ENCODE measurements at places on chromosomes 7 and 10.

DNA sequence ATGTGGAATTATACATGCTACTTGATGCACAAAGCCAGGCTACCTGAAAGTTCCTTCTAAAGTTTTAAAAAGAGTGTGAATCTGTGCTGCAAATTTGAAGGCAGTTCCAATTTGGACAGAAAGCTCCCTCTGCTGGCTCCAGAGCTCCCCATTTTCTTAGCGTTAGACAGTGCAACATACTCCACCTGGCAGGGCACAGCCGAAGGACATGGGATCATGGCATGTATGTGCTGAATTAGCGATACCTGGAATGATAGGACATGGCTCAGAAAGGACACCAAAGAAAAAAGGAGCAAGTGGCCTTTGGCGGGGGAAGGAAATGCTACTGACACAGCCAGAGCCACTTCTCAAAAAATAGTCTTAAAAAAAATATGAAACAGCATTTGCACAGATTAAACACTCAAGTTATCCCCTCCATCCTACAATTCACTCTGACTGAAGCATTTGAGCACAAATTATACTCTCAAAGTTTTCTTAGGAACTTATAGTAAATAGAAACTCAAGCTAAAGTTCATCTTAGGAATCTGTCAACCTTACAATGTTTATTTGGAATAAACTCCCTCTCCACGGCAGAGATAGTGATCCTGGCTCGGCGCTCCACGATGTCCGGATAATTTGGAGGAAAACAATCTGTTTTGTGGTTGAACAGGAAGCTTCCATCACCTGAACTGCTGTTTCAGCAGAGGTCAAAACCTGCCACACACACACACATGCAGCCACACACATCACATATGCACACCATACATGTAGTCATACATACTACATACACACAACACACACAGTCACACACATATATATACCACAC lies 80.0 kb downstream of the C7orf25 start:
- DNase-seq: no peak

GRCh38 chr7:139596626-139597025 lies 73.1 kb downstream of the CLEC2L start:
- DNase-seq: no peak

DNA sequence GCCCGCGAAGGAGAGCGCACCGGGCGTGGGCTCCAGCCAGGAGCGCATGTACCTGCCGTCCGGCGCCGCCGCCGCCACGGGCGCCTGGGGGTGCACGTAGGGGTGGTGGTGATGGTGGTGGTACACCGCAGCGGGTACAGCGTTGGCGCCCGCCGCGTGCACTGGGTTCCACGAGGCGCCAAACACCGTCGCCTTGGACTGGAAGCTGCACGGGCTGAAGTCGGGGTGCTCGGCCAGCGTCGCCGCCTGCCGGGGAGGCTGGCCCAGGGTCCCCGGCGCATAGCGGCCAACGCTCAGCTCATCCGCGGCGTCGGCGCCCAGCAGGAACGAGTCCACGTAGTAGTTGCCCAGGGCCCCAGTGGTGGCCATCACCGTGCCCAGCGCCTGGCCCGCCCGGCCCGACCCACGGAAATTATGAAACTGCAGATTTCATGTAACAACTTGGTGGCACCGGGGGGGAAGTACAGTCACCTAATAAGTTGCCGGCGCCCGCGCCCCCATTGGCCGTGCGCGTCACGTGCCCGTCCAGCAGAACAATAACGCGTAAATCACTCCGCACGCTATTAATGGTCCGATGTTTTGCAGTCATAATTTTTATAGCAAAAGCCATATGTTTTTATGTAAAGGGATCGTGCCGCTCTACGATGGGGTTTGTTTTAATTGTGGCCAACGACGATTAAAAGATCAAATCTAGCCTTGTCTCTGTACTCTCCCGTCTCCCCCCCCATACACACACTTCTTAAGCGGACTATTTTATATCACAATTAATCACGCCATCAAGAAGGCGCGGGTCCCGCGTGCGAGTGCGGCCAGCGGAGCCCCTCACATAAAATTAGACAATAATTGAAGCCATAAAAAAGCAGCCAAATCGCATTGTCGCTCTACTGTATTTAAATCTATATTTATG lies at the start of gene HOXA9:
HOXA9 (minus strand) TSS at position 449 of the 907 bp plus-strand sequence; CDS start at position 369, 80 bp downstream.
- DNase-seq: no peak

- no peak for DNase-seq
These were observed 94.0 kb downstream of the GRK5 start for GRCh38 chr10:119301397-119301796.

DNA sequence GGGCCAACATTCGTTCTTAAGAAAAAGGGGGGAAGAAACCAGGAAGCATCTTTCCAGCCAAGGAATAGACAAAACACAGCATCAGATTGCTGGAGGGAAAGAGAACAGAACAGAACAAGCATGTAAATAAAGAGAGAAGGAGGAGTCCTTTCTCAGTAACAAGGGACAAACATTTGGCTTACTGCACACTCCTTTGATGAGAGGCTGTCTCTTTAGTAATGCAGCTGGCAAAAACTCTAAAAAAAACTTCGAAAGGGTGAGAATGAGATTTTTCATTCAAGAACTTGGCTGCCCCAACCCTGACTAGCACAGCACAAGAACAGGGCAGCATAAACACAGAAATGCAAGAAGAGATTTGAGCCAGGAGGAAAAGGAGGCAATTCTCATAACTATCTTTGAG lies 38.9 kb upstream of the IL6 start:
- DNase-seq: no peak

DNA sequence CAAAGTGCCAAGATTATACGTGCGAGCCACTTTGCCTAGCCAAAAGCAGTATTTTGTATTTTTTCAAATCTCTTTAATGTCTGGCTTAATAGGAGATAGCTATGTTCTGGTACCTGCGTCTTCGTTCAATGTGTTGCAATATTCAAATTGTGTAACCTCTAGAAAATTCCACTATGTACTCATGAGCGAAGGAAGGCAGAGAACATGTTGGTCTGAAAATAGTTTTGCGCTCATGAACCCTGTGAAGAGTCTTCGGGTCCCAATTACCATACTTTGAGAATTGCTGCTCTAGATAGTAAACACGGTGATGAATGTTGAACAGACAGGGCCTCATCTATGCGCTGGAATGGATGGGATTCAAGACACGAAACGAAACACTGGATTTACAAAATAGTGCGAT lies 2.7 kb upstream of the SUV39H2 start:
- no peak for DNase-seq

DNA sequence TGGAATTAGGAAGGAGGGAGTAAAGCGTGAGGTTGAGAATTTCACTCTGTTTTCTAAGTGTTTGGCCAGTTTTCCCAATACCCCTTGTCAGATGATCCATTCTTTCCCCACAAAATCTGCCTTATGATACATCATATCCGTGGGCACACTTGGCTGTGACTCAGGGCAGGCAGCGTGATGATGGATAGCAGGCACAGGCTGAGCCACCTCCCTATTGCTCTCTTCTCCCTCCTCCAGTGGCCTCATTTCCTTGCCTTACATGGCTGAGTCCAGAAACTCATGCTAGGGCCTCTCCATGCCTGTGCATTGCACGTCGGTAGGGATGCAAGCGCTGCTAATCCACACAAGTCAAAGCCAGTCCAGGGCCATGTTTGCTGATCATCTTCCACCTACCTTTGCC lies 128.3 kb downstream of the AMPH start:
- DNase-seq: no peak

- no peak for DNase-seq
These were observed 6.9 kb upstream of the AKR1E2 start for GRCh38 chr10:4819067-4819466.

DNA sequence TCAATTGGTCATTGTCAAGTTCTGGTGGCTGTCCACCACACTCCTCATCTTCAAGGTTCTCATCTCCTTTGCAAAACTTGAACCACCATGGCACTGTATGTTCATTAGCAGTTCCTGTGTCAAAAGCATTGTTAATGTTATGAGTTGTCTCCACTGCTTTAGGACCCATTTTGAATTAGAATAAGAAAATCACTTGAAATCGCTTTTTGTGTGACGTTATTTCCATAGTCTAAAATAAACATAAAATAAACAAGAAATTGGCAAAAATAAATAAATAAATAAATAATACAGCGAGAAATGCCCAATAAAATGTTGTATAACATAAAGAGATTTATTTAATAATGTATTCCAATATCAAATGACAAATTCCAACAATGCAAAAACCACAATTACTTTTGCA lies 195.5 kb upstream of the CDC14C start:
- DNase-seq: no peak

DNA sequence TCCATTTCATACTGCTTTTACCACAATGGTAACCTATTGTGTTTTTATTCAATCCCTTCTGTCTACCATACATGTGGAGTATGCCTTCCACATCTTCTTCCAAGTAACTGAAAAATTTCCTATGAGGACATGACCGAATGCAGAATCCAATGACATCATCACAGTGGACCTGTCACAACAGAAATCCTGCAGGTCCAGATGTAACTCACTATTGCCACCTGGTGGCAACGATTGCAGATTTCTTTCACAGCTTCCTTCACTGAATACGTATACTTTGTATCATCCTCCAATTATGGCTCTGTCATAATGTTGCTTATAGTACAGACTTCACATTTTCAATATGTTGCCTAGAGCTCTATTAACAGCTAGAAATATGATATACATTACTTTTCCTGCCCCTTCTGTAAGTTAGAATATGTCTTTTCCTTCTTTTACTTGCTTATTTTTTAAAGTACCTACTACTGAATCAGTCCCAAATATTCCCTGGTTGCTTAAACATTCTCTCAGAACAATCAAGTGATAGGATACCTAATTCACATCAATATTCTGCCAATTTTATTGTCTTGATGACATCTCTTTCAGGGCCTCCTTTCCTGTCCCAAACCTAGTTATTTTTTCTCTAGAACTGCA lies 45.4 kb downstream of the SLC13A1 start:
- DNase-seq: peak; percentile 49

GRCh38 chr7:6444516-6445269 lies 3.1 kb downstream of the DAGLB start:
- no peak for DNase-seq

- no peak for DNase-seq
These were observed at the start of gene HOXA4 for GRCh38 chr7:27130540-27131389. Gene HOXA4 (minus strand): TSS chr7:27130757. CDS start chr7:27130733, 24 bp downstream.

GRCh38 chr7:74561898-74562613 lies 95.5 kb upstream of the GTF2I start:
- DNase-seq: no peak

Measured in retinal pigment epithelial cell (primary cell).